ENCODE measurements at places on chromosomes 16 and 17.

GRCh38 chr16:81505011-81505661 is 60.5 kb downstream of the CMIP start:
- no peak for DNase-seq

- no peak for DNase-seq
These were observed 7.5 kb downstream of the VASN start for GRCh38 chr16:4378999-4379690.

DNA sequence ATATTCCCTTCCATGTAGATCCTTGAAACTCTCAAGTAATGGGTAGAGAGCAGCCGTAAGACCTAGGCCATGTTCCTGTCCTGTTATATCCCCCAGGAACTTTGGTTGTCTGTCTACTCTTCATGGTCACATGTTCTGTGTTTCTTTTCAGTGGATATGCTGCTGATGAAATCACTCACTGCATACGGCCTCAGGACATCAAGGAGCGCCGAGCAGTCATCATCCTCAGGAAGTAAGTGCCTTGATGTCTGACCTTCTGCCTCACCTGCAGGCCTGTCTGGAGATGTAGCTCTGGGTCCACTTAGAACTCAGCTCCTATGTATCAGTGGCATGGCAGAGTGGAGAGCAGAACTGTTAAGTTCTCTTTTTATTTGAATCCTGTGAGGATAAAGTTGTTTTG is 11.2 kb downstream of the ALKBH5 start:
- DNase-seq: no peak

DNA sequence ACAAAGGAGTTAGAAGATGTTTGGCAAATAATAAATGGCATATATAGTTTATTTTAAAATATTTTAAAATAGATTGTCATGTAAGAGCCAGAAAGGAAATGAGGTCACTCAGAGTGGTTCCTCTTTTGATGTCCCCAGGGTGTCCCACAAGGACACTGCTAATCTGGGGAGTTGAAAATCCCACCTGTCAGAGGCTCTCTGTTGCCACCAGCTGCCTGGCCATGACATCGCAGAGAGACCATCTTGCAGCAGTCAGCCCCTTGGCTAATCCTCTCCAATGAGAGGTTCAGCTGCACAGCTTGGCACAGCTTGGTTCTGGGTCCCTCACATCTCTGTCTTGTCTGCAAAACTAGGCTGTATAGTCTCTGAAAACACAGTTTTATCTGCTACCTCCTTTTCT is 11.0 kb upstream of the RBFOX1 start:
- DNase-seq: no peak

GRCh38 chr17:19010729-19011505 is 6.4 kb upstream of the FAM83G start:
- DNase-seq: no peak

DNA sequence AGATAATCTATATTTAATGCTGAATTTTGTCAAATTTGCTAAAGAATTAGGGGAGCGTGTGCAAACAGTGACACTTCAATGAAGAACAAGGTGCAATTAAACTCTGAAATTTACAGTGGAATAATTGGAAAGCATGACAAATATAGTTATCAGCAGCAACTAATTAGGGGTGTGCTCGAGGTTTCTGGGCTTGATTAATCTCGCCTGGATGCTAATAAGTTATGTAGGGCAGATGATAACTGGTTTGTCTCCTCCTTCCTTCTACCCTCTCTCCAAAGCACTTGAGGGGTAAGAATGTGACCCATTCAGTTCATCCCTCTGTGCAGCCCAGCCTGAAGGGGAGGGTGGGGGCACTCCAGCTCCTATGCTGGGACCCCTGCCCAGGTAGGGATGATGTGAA is 21.9 kb downstream of the MRM1 start:
- no peak for DNase-seq

DNA sequence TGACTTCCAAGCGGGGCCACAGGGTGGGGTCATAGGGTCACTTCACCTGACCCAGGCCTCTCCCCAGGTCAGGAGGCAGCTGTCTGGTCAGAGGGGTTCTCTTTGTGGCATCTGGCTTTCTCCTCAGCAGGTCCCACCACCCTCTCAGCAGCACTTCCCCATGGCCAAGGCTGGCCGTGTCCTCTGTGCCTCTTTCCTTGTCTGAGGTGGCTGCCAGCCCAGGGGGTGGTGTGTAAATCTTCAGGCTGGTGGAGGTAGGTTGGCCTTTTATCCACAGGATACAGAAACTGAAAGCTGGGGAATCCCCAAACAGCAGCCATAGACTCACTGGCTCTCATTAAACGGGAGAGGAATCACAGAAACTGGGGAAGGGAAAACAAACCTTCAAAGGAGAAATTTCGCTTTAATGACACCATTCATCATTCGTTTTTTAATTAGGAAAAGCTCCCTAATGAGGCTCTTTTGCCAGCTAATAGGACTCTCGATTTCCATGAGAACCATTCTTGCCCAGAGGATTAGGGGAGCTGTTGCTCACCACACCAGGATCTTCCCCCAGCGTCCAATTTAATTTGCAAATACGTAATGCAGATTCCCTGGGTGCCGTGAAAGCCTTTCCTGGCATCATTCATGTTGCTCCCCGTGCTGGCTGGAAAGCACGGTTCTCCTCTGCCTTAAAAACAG is 18.0 kb downstream of the C17orf75 start:
- DNase-seq: peak; percentile 8

GRCh38 chr17:29650396-29650795 is 27.7 kb upstream of the CORO6 start:
- DNase-seq: no peak

All from activated CD4-positive, alpha-beta T cell treated with anti-CD3 and anti-CD28 coated beads, Interleukin-2, amount 50 U/mL, for 1 hour (primary cell).